ENCODE measurements at places on chromosomes 6 and 20. TPM values are rescaled to one million over a fixed set of nuclear protein-coding genes. Genes with fewer than 3 reads are reported as not detected.

Gene IMPG1
- 0.64 TPM for total RNA-seq

Gene SSTR4
- 0.18 TPM for total RNA-seq

Gene BMP5
- 4.9 TPM for total RNA-seq

Gene TGM3
- 0.70 TPM for total RNA-seq

Gene GSTA4
- 48.4 TPM for total RNA-seq

Gene VNN1
- 0.35 TPM for total RNA-seq

Gene FERMT1
- 5.4 TPM for total RNA-seq

All from metanephros (tissue), 2 donors.